ENCODE measurements at places on chromosomes 2 and 18.

- DNase-seq, result no peak
These were observed 18.2 kb upstream of the MGAT5 start for GRCh38 chr2:134235510-134236144.

DNA sequence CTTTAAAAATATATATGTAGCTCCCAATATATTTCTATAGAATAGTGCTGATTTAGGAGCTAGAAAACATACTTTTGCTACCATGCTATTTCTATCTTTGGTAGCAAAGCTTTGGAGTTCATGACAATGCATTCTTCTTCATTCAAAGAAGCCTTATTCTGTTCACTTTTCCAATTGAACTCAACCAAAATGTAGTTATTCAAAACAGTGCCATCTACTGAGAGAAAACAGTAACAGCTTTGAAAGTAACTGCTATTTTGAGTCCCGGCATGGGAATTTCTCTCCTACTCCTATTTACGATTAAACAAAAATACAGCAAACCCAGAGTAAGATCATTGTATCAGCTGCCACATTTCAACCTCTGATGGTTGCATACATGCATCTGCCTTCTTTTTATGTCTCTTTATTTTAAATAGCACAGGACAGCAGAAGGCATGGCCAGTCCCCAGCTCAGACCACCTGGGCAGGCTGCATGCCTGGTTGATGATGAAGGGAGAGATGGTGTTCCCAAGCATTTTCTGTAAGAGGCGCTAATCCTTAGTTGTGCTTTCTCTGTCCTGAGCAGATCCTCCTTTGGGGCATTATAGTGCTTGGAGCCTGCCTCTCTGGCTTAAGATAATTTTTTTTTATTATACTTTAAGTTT lies 69.7 kb upstream of the SULT1C3 start:
- DNase-seq, result peak; percentile 25

DNA sequence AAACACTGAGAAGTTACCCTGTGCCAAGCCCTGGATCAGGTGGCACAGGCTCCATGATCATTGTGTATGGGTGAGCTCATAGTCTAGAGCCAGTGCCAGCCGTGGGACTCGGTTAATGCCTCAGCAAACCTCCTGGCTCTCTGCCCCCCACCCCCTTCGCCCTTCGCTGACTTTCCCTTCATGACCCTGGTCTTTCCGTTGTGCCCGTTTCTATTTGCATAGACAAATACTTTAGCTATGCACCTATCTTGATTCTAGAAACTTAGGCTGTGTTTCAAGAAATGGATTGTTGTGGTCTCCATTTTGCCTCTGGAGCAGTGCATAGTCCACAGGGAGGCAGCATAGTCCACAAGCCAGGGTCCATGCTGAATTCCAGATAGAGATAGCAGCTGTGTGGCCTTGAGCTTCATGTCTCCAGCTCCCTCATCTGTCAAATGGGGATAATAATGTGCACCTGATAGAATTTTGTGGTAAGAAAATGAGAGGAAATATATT lies 44.8 kb upstream of the KDM3A start:
- DNase-seq, result peak; percentile 45

DNA sequence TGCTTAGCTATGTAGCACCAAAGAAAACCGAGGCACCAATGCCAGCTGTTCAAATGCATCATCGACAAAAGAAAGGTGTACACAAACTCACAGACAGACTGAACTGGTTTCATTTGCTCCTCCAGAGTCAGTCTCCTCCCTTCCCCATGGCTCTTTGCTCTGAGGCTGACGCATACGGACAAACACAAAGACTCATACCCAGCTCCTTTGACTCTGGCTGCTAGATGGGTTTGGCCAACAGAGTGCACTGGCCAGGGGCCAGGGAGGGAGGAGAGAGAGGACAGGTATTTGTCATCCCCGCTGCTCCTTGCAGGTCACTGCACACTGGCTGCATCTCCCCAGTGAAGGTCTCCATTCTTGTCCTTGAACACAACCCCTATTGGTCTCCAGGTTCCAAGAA lies 40.7 kb downstream of the DNER start:
- DNase-seq, result no peak

- no peak for DNase-seq
These were observed 113.2 kb downstream of the ACKR3 start for GRCh38 chr2:236682651-236683422.

DNA sequence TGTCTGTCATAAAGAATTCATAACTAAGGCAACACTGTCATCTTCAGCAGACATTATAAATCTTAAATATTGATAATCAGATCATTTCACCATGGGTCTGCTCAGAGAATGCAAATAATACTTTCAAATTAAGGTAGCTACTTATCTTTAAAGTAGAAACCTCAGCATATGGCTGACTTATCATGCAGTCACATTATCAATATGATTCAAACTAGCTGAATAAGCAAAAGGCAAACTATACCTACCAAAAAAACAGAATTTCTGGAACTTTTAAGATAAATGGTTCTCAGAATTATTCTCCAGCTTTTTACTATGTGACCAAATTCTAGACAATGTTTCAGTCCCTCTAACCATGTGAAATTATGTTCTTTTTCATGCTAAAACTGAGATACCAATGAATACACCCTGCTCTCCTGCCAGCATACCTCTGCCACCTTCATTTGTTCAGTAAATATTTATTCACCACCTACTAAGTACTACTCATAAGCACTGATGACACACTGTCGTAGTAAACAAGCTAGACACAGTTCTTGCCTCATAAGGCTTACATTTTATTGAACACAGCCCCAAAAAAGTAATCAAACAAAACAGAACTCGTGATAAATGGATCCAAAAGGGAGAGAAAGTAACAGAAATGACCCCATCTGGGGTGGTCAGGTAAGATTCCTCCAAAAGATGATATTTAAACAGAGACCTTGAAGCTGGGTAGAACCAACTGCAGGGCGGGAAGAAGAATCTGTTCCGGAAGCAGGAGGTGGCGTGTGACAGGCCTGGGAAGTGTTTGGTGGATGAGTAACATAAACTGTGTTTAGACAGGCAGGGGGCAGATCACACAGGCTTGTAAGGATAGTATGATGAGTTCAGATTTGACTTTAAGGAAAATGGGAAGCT lies 17.7 kb downstream of the SPIRE1 start:
- no peak for DNase-seq

GRCh38 chr2:191666732-191667131 lies 11.2 kb upstream of the NABP1 start:
- DNase-seq, result no peak

Data from NCI-H2081 (cell line).